Activated T-helper 2 cell treated with anti-CD3 and anti-CD28 coated beads, Interferon-gamma antibody, Interleukin-2, Interleukin-4, amounts not matched to agents 10 μg/mL and 5 μg/mL and 100 μg/mL, durations not matched to agents 14 hours and 24 hours and 36 hours (primary cell): ENCODE measurements at places on chromosomes 7 and 10.
A peak's percentile ranks its signal among the peaks of the same experiment; 100 is the strongest.

- H3K27ac ChIP-seq, result no peak overlapping the region
- no peak for DNase-seq
Measured at GRCh38 chr10:102332772-102333171, 62.7 kb upstream of the NFKB2 start.

GRCh38 chr10:119536508-119537025 lies 6.0 kb downstream of the RGS10 start:
- H3K36me3 ChIP-seq, result peaks cover 56% of the 10 kb centered on the region
- no peaks in the 10 kb centered on the region for H3K27me3 ChIP-seq
- H3K4me3 ChIP-seq, result no peak overlapping the region
- no peak for DNase-seq
- H3K4me1 ChIP-seq, result peaks cover 72% of the 10 kb centered on the region

DNA sequence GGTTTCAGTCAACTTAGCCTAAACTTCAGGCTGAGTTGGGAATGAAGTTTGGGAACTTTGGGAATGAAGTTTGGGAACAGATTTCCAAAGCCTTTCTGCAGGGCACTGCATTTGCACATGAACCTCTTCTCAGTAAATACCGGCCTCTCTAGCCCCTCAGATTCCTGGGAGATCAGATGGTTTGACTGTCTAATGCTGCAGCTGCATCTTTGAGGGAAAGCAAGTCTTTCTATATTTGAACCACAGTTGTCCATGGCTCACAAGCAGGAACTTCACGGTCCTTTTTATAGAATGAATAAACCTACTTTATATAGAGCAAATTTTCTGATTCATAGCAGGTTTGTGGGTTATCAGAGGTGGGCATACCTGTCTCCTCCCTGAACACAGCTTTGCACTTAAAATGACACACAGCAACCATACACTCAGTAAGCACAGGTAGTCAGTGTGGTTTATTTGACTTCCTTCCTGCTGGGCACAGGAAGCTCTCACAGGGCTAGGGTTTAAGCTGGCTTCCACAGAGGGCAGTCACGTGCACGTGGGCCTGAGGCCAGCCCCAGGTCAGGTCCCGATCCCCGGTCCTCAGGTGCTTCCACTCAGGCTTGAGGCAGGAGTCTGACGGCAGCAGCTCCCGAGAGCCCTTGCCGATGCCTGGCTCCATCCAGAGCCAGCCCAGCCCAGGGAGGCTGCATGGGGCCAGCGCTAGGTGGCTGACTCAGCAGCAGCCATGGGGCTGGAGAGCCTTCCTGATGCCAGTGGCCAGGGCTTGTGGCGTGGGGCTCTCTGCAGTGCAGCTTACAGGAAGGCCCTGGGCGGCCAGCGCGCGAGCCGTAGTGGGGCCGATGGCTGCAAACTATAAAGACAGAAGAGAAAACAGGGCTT lies 12.8 kb upstream of the MMP21 start:
- no peak for DNase-seq
- H3K4me1 ChIP-seq, result peaks cover 10% of the 10 kb centered on the region
- H3K27me3 ChIP-seq, result no peaks in the 10 kb centered on the region
- peaks cover 7% of the 10 kb centered on the region for H3K36me3 ChIP-seq

- no peak overlapping the region for H3K27ac ChIP-seq
- H3K4me3 ChIP-seq, result no peak overlapping the region
- DNase-seq, result no peak
- no peaks in the 10 kb centered on the region for H3K4me1 ChIP-seq
- H3K27me3 ChIP-seq, result no peaks in the 10 kb centered on the region
Measured at GRCh38 chr7:154383045-154383444, 330.8 kb downstream of the DPP6 start.

DNA sequence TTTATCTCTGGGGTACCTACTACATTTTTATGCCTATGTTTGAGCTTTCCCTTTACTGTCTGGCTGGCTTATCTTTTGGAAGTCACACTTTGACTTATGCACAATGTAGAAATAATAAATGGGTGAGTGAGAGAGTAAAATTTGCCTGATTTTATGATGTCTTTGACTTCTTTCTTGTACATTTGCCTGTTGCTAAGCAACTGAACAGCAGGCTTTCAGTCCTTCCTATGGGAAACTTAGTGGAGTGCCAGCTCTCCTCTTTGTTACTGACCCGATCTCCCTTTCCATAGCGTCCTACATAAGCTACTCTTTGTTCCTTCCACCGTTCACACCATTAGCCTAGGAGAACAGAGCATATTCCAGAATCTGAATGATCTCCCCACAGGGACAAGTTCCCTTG lies 4.2 kb downstream of the TAS2R60 start:
- H3K4me1 ChIP-seq, result no peaks in the 10 kb centered on the region
- no peak for DNase-seq
- no peaks in the 10 kb centered on the region for H3K36me3 ChIP-seq
- H3K27ac ChIP-seq, result no peak overlapping the region

DNA sequence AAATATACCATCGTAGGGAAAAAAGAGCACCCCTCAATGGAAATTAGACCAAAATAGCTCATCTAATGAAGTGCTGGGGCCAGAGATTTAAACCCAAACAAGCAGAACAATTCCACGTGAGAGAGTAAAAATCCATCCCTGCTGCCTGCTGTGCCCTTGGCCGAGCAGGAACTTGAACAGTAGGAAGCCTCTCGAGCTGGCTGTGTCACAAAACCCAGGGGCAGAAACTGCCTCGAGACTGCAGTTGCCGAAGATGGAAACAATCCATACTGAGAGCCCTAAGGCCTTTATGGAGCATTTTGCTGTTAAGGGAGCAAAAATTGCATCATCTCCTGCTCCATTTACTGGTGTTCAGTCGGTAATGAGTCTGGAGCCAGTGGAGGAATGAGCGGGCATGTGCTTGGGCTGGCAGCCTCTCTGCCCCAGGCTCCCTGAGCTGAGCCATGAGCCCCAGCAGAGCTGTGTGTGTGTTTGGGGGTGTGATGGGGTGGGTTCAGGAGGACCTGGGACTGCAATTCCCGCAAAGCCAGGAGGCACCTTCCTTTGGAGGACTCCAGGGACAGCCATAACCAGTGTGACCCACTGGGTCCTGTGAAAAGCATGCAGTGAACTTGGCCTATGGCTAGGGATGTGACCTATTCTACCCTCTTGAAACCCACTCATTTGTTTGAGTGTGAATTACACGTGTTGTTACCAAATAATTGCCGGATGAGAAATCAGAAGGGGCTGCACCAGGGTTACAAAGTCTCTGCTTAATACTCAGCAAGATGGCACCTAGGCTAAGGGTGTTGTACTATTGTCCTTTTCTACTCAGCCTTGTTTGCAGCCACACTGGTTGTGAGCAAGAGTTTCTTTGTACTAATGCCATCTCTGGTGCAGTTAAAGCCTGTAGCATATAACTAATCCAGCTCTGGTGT lies 58.3 kb downstream of the CDHR3 start:
- peaks cover 57% of the 10 kb centered on the region for H3K4me1 ChIP-seq
- peaks cover 10% of the 10 kb centered on the region for H3K27me3 ChIP-seq
- peak overlapping the region; percentile 85 for H3K27ac ChIP-seq
- no peak for DNase-seq

DNA sequence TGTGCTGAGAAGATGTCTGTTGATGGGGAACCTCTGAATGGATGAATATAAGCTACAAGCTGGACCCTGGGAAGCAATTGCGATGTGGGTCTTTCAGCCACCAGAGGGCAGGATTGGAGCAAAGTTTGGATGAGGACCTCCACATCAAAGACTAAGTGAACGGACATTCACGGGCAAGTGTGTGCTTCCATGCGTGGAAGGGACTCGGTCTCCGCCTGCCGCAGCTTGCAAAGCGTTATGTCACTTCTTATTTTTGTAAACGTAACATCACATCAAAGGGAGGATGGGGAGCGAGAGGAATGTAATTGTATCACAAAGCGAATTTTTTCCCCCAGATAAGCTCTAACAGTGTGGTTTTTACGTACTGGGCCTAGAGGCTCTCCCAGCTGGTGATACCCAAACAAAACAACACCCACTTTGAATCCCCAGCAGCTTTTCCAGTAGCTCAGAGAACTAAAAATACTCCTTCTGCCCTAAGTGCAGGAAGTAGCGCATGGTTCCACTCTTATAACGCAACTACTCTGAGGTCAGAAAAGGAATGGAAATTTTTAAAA lies 65.0 kb downstream of the VWA2 start:
- H3K36me3 ChIP-seq, result no peaks in the 10 kb centered on the region
- peak overlapping the region; percentile 90 for H3K4me3 ChIP-seq
- peaks cover 13% of the 10 kb centered on the region for H3K4me1 ChIP-seq
- no peaks in the 10 kb centered on the region for H3K27me3 ChIP-seq

- no peaks in the 10 kb centered on the region for H3K4me1 ChIP-seq
- H3K36me3 ChIP-seq, result no peaks in the 10 kb centered on the region
Measured at GRCh38 chr7:120735791-120736190, 122.2 kb downstream of the TSPAN12 start.

DNA sequence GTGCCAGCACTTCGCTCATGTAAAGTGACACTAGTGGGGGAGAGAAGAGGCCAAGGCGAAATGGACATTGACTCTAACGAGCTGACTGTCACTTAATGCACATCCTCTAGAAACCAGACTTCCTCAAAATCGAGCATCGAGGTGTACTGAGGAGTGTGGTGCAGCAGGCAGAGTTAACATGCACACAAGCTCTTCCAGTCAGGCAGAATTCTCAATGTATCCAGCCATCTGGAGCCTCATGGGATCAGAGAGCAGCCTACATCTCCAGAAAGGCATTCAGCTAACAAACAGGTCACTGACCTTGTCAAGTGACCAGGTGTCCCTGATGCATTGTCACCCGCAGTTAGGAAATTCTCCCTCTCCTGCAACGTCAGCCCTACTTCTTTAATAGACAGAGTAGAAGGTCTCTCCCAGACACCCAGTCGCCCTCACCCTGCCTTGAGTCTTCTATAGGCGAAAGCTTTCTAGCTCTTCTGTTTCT lies 259.8 kb upstream of the AOAH start:
- DNase-seq, result no peak
- no peaks in the 10 kb centered on the region for H3K27me3 ChIP-seq

DNA sequence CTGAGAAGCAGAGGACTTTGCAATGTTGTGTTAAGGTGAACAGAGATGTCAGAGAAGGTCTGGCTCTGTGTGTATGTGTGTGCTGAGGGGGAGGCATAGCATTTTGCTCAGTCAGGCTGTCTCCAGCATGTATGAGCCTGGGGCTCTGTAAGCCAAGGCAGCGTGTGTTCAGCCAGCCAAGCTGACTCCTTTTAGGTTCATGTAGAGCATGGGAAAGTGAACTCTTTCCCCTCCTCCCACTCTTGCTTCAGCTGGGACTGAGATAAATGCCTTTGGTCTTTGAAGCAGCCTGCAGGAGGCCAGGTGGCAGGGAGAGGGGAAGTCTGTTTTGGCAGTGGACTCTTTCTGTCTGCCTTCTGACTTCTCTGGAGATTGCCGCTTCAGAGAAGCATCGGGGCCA lies 3.8 kb downstream of the SFXN2 start:
- peak overlapping the region; percentile 7 for H3K4me3 ChIP-seq
- peak overlapping the region; percentile 64 for H3K27ac ChIP-seq
- H3K27me3 ChIP-seq, result no peaks in the 10 kb centered on the region
- peaks cover 35% of the 10 kb centered on the region for H3K4me1 ChIP-seq
- peaks cover 42% of the 10 kb centered on the region for H3K36me3 ChIP-seq

GRCh38 chr7:78970440-78970916 lies 483.0 kb downstream of the MAGI2 start:
- H3K4me3 ChIP-seq, result no peak overlapping the region
- DNase-seq, result no peak
- H3K36me3 ChIP-seq, result no peaks in the 10 kb centered on the region

GRCh38 chr7:75638594-75639070 lies 100.1 kb downstream of the HIP1 start:
- H3K4me3 ChIP-seq, result peak overlapping the region; percentile 61
- DNase-seq, result no peak
- no peak overlapping the region for H3K27ac ChIP-seq
- peaks cover 11% of the 10 kb centered on the region for H3K4me1 ChIP-seq
- no peaks in the 10 kb centered on the region for H3K36me3 ChIP-seq

DNA sequence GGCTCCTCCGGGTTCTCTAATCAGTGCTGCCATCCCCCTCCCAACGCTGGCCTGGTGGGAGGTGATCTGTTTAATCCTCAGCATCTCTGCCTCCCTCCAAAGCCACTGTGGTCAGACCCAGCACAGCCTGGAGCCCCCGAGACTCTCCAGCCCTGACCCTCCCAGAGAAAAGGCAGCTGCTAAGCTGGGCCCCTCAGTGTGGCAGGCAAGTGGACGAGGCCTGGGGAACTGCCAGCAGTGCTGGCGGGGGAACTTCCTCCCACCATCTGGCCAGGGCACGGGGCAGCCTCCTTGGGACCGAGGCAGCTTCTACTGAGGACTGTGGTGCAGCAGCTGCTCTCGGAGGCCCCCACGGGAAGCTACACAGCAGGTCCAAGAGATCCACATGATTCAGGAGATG lies 51.1 kb downstream of the DPYSL4 start:
- H3K4me3 ChIP-seq, result no peak overlapping the region
- H3K4me1 ChIP-seq, result peaks cover 2% of the 10 kb centered on the region
- DNase-seq, result no peak
- no peak overlapping the region for H3K27ac ChIP-seq
- no peaks in the 10 kb centered on the region for H3K36me3 ChIP-seq
- H3K27me3 ChIP-seq, result no peaks in the 10 kb centered on the region

DNA sequence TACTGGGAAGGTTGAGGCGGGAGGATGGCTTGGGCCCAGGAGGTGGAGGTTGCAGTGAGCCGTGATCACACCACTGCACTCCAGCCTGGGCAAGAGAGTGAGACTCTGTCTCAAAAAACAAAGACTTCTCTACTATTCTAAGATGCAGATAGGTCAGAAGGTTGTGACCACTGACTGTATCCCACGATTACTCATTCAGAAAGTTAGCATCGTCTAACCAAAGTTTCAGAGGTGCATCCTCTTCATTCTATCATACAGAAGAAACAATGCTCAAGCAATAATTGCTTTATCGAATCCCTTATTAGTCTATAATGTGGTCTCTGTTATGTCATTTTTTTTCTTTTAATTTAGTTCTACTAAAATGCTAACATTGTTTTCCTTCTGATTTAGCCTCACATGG lies 348.7 kb upstream of the LRGUK start:
- H3K4me3 ChIP-seq, result no peak overlapping the region
- peaks cover 8% of the 10 kb centered on the region for H3K4me1 ChIP-seq
- H3K36me3 ChIP-seq, result no peaks in the 10 kb centered on the region
- no peaks in the 10 kb centered on the region for H3K27me3 ChIP-seq
- no peak overlapping the region for H3K27ac ChIP-seq
- DNase-seq, result no peak

DNA sequence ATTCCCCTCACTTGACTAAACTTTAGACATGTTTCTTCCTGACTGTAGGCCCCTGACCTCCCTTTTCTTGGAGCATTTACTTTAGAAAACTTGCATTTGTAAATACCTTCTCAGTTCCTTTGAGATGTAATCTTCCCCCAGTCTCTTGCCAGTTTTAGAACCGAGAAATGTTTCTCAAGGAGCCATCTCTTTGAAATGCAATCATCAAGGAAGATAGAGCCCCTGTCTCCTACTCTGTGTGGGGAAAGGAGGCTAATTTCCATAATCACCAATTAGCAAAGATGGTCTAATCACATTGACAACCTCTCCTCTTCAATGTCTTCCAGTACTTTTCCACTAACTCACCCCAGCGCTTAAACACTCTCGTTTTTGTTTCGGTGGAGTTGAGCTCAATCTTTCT lies 70.0 kb upstream of the SMIM30 start:
- H3K4me3 ChIP-seq, result no peak overlapping the region
- no peaks in the 10 kb centered on the region for H3K36me3 ChIP-seq
- no peaks in the 10 kb centered on the region for H3K4me1 ChIP-seq
- no peak for DNase-seq
- H3K27me3 ChIP-seq, result peaks cover 4% of the 10 kb centered on the region

- DNase-seq, result no peak
- no peak overlapping the region for H3K4me3 ChIP-seq
- H3K4me1 ChIP-seq, result no peaks in the 10 kb centered on the region
- no peaks in the 10 kb centered on the region for H3K36me3 ChIP-seq
Measured at GRCh38 chr7:80279760-80280159, 145.1 kb downstream of the GNAI1 start.
